ENCODE measurements at places on chromosomes 16 and 17.

DNA sequence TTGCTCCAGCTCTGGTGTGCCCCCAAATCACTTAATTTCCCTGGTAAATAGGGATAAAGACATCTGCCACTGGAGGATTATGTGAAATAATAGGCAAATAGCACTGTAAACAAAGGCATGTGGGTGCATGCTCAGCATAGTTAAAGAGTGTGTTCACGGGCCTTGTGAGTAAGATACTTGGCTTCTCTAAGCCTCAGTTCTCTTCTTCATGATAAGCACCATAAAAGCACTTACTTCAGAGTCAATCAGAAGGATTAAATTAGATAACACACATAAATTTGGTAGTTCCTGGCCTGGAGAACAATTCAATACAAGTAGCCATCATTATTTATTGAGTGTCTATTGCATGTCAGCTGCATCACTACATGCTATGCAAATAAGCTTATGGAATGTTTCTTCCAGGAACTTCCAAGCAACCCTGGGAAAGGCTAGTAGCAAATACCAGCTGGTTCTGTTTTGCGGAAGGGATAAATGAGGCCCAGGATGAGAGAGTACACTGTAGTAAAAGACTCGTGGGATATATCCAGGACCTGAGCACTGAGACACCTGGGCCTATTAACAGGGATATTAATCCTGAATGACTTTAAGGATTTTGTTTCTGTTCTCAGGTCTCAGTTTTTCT is 14.5 kb downstream of the CCL11 start:
- DNase-seq = no peak

DNA sequence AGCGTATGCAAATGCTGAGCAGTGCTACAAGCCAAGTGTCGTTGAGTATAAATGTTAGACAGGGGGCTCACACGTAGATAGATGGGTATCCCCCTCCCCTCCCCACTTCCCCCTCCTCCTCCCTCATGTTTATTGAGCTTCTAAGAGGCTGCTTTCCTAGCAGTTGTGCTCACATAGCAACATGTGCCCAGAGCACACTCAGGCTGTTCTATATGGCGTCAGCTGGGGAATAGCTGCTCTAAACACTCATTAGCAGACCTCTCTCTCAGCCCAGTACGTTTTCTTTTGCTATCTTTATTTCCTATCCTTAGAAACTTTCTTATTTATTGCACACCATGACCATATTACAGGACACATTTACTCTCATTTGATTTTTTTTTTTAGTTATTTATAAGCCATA is 1.8 kb downstream of the KCNJ2 start:
- no peak for DNase-seq

DNA sequence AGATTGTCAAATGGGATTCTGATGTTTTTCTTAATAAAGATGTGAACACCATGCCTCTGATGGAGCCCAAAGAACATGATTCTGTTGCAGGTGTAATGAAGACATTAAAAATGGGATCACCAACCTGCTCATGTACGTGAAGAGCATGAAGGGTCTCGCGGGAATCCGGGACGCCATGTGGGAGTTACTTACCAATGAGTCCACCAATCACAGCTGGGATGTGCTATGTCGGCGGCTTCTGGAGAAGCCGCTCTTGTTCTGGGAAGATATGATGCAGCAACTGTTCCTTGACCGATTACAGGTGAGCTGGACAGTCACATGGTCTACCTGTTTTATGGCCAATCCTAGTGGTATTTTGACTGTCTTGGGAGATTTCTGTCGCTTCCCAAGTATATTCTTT is 7.6 kb downstream of the COG1 start:
- no peak for DNase-seq

- DNase-seq = no peak
Observed at GRCh38 chr17:77353684-77354419, 213.1 kb downstream of the SEC14L1 start.

DNA sequence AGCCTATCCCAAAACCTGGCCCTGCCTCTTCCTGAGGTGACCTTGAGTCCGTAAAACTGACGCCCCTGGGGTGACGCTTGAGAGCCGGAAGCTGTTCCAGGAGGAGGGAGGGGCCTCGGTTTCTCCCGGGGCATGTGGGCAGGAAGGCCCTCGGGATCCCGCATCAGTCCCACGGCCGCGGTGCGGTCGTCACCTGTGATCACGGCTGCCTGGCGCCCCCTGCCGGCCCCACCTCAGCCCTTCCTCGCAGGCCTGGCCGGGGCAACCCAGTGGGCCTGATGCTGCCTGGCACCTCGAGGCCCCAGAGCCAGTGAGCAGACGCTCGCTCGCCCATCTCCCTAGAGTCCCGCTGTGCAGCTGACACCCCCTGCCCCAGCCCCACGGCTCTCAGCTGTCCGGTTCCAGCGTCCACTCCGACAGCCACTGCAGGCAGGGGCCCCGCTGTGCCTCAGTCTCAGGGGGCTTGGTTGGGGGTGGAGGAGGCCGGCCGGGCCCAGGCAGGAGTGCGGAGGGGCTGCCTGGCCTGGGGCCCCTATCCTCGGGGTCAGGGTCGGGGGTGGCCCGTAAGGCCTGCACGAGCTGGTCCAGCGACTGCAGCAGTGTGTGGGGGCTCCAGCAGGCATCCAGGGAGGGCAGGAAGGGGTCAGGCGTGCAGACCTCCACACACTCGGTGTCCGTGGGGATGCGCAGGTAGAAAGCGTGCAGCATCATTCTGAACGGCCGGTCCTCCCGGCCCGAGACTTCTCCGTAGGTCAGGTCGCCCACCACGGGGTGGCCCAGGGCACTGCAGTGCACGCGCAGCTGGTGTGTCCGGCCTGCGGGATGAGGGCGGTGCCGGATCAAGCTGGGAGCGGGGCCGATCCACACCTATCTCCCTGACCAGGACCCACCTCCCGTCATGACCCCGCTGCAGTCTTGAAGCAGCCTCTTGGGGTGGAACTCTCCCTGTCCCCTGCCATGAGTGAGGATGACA is 2.3 kb downstream of the RPUSD1 start:
- DNase-seq = peak; percentile 69

DNA sequence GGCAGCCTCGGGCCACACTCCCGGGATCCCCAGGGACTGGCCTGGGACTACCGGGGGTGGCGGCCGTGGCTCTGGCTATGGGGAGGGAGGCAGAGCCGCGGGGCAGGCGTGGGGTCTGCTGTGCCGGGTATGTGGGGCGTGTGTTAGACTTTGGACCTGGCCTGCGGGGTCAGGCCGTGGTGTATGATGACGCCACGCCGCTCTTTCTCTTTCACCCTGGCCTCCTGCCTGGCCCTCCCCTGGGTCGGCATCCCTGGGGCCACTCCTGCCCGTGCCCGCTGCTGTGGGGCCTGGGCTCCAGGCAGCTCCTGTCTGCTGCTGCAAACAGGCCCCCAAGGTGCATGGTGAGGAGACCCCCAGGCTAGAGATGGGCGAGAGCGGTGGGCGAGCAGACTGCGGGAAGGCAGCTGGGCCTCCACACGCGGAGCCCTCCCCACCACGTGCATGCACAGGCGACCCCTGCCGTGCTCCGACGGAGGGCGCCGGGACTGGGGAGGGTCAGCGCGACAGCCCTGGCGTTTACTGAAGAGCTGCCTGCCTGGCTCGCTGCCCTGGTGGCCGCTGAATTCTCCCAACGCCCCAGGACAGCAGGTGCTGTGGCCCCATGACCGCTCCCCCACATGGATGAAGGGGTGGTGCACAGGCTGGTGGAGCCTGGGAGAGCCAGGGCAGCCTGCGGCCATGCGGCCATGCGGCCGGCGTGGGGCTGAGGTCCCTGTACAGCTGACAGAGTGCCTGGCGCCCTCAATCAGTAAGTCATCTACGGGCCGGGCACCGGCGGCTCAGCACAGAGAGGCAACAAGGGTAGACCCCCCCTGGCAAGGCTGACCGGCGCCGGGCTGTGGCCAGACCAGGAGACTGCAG is 16.0 kb downstream of the CAPN15 start:
- DNase-seq = no peak

DNA sequence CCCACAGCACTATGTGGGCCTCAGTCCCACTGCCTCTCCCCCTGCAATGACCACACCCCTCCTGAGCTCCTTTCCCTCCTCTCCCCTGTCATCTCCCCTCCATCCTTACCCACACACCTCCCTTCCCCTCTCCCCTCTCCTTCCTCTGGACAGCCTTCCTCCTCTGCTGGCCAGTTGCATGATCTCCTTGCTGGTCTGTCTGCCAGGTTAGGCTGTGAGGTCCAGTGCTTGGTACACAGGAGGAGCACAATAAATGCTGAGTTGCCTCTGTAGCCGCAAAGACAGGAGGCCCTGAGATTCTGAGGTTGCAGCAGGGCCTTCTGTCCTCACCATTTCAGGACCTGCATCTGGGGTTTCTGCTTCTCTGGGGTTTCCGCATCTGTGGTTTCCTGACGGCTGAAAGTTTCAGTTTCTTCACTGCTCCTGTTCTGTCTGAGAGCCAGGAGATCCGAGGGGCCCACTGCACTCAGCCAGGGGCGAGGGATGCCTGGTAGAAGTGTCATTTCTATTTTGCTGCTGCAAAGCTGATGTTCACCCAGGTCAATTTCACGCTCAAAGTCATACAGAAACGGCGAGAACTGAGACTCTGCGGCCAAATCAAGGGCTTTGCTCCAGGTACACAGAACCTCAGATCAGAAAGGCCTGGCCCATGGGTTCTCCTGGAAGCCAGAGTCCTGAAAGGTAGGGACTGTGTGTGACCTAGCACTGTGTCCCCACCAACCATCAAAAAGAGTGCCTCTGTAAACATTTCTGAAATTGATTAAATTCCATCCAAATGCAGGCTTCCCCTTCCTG is 4.6 kb upstream of the SLC12A3 start:
- no peak for DNase-seq

GRCh38 chr17:17492085-17492484 is 4.1 kb downstream of the RASD1 start:
- no peak for DNase-seq

- DNase-seq = no peak
Observed at GRCh38 chr17:60164697-60165096, 14.9 kb downstream of the CA4 start.

DNA sequence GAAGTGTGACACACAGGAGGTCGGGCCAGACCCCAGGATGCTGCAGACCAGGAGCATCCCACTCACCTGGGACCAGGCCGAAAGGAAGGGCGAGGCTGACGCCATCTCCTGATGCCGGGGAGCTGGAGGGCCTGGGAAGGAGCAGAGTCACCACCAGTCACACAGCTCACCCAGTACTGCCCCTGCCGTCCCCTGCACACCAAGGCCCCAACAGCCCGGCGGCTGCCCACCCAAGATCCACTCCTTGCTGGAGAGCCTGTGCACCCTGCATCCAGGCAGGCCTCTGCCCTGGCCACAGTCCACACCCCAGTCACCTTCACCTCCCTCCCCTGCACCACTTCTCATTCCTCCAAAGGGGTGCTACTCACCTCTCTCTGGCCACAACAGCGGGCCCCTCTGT is 4.8 kb downstream of the ZNF500 start:
- no peak for DNase-seq

DNA sequence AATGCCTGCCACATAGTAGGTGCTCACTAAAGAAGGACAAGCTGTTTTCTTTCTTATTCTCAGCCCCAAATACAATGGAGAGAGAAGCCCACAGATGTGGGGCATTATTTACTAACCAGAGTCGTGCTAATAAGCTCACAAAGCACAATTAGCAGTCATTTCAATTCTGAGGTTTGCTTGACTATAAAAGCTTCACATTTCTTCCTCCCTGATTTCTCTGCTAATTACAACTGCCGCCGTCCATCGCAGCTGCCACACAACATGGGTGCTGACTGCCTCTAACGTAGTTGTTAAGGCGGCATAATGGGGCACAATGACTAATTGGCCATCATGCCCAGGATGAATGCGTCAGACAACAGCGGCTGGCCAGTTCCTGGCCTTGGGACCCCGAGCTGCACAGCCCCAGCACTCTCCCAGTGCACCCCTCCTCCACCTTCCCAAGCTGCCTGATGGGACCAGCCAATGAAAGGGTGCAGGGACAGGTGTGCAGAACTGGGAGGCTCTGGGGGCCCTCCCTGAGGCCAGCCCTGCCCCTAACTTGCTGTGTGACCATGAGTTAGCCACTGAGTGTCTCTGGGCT is 109.2 kb downstream of the CCT6B start:
- DNase-seq = no peak

- DNase-seq = no peak
Observed at GRCh38 chr16:61024180-61024900, 1011.9 kb downstream of the CDH8 start.

DNA sequence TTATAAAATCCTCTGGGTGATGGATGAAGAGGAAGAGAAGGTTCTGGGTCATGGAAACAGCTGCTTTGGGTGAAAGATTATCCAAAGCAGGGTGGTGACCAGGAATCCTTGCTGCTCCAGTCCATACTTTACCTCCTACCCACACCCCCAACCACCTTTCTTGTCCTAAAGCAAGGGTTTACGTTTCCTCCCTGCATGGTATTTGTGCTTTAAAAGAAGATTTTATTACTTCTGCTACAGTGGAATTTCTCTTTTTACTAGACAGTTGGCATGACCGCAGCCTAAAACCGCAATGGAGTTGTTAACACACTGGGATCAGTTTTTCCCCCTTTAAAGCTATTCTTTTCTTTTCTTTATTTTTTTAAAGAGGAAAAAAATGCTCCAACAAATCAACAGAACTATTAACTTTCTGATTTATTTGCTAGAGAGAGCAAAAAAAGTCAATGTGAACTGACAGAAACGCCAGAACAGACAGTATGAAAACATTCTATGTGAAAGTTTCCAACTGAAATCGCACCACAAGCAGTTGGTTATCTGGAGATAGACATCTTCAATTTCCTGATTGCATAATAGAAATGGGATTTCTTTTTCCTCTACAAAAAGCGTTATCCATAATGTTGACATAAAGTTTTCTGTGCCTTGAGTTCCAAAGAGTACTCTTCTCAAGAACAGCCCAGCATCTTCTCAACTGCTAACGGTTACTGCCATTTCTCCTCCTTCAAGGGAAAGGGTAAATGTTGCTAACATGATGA is 236.0 kb downstream of the IRX3 start:
- no peak for DNase-seq

- DNase-seq = no peak
Observed at GRCh38 chr16:30694926-30695693, 3.9 kb upstream of the SRCAP start.

DNA sequence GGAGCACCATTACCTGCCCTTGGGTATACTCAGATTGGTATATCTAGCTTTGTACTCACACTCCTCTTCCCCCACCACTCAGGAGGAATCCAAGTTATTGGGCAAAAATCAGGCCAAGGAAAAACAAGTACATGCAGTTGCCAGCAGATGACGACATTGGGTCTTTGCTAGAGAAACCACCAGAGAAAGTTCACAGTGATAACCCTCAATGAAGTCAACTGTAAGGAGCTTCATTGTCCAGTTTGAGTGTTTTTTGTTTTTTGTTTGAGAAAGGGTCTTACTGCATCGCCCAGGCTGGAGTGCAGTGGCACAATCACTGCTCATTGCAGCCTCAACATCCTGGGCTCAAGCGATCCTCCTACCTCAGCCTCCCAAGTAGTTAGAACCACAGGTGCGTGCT is 34.6 kb upstream of the TOX3 start:
- no peak for DNase-seq

Data from activated CD8-positive, alpha-beta memory T cell treated with anti-CD3 and anti-CD28 coated beads for 1 hour (primary cell).